Activated effector memory CD4-positive, alpha-beta T cell treated with Interleukin-2 at 50 U/mL for 16 hours (primary cell): ENCODE measurements at places on chromosomes 16 and 17.
A peak's percentile ranks its signal among the peaks of the same experiment; 100 is the strongest.

DNA sequence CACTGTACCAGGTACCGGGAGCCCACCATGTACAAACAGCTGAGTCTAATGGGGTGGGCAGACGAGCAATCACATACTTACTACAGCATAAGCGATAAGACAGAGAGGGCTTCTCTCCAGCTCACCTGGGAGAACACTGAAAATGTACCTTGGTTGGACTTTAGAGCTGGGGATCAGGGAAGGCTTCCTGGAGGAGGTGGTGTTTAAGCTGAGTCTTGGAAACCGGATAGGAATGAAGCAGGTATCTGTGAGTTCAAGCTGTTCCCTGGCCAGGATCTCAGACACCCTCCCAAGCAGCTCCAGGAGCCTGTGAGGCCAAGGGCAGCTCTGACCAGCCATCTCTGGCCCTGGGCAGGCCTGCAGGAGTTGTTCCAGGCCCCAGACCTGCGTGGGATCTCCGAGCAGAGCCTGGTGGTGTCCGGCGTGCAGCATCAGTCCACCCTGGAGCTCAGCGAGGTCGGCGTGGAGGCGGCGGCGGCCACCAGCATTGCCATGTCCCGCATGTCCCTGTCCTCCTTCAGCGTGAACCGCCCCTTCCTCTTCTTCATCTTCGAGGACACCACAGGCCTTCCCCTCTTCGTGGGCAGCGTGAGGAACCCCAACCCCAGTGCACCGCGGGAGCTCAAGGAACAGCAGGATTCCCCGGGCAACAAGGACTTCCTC, 8.0 kb upstream of the SERPINF1 start:
- DNase-seq, result no peak

DNA sequence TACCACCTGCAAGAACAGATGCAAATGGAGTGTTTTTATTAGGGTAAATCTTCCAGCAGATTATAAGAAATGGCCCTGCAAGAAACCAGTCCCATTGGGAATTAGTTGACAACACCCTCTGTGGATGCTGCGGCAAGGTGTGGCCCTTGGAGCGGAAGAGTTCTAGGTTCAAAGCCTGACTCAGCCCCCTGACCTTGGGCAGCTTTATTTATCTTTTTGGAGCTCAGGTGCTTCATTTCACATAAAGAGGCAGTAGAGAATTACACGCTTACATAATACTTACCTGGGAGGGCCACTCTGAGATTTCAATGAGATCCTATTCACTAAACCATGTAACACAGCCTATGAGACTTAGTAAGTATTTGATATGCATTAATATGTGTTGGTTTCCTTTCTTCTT, 318.2 kb upstream of the SOX9 start:
- DNase-seq, result no peak

GRCh38 chr17:19958023-19958422, 19.6 kb downstream of the AKAP10 start:
- no peak for DNase-seq

DNA sequence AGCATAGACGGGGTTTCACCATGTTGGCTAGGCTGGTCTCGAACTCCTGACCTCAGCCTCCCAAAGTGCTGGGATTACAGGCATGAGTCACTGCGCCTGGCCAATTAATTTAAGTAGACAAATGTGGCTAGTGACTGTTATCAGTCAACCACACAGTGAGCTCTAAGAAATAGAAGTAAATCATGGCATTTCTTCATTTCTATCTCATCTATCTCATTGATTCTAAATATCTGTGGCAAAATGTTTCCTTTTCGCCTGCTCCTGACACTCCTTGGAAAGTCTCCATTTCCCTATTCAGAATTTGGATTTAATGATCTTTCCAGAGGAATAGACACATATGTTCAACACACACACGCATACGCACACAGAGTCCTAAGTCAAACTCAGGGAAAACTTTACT, 81.3 kb downstream of the HIC1 start:
- DNase-seq, result no peak

GRCh38 chr16:66486773-66487579, 59.9 kb downstream of the BEAN1 start:
- DNase-seq, result no peak

DNA sequence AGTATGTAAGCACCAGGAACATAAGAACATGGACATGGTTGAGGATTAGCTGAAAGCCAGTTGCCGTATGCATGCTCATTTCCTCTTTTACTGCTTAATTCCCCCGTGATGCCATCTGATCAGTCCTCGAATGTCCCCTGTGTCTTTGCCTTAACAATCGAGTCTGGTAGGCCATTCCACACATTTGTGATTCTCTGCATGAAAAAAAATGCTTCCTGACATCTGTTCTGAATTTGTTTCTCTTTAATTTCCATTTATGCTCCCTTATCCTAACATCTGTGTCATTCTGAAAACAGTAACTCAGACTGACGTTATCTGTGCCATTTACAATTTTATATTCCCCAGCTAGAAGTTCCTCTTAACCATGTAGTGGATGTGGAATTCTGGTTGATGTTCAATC, 158.2 kb upstream of the TOX3 start:
- no peak for DNase-seq

- no peak for DNase-seq
Observed at GRCh38 chr17:62147284-62147683, 82.2 kb upstream of the MED13 start.

- DNase-seq, result peak; percentile 43
Observed at GRCh38 chr16:74700438-74701225, at the start of gene MLKL. Gene MLKL (minus strand): TSS chr16:74700862. CDS start chr16:74695757, 5,105 bp downstream.

DNA sequence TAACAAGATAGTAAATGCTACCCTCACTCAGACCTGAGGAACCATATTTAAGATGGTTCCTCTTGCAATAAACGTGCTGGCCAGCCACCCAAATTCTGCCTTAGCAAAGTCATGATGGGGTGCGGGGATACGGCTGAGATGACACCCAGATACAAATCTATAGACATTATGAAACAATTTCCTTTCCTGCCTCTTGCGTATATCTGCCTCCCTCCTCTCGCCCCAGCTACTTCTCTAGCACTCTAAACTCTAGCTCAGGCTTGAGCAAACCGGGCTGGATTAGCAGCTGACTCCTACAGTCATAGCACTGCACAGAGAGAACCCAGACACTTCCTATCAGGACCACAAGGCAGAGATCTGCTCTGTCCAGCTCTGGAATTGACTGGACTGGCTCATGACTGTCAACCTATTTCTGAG, 22.3 kb downstream of the CD300LF start:
- DNase-seq, result no peak

GRCh38 chr16:85983606-85984230, 84.8 kb downstream of the IRF8 start:
- DNase-seq, result no peak

- peak; percentile 72 for DNase-seq
Observed at GRCh38 chr17:4945176-4945943, 3.0 kb downstream of the PFN1 start.

DNA sequence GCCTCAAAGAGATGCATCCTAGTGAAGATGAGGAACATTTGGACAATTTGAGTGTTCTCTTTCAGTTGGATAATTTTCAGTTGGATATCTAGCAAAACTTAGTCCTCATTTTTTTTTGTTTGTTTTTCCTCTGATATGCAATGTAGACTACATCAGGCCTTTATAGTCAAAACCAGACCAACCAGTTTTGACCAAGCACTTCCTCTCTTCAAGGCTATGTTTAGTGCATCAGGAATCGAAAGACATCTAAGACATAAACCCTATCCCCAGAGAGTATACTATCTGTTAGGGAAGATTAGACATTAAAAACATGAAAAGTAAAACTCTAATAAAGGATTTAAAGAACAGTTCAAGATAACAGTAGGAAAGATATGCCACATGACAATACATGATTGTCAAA, 256.1 kb downstream of the IRX3 start:
- no peak for DNase-seq

GRCh38 chr17:6376931-6377361, 58.0 kb downstream of the AIPL1 start:
- no peak for DNase-seq

DNA sequence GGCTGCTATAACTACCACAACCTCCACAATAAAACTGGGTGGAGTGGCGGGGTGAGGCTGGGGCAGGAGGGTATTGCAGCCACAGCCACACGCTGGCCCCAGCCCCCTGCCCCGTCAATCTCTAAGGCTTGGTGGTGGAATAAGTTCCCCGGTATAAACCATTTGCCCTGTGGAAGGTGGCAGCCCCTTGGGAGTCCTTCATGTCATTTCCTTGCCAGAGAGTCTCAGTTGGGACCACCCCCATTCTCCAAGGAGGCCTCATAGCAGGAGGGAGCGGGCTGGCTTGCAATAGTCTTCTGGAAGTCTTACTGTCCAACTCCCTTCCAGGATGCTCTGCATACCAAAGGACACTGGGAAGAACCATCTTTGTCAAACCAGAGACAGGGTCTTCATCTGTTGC, 19.4 kb downstream of the CD300A start:
- DNase-seq, result no peak

DNA sequence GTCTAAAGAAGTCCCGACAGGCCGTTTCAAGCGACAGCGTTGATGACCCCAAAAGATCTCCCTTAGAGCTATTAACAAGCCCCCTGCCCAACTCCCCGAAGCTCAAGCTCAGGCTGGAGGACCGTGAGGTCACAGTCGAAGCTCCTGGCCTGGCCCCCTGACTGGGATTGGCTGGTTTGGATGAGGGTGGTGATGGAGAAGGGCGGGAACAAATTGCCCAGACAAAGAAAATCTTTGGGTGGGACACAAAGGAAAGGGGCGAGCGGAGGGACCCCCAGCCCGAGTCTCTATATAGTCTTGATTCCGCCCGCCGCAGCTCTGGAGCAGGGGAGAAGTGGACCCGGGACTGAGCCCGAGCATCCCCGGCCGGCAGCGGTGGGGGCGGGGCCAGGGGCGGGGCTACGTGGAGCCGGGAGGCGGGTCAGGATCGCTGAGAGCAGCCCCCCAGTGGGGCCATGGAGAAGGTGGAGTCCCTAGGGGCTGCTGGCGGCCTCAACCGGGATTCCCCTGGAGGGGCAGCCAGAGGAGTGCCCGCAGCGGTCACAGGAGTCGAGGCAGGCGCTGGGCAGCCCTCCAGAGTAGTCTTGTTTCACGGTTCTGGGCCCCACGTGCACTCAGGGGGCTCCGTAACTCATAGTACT, 982 bp upstream of the NEURL4 start:
- DNase-seq, result peak; percentile 68

DNA sequence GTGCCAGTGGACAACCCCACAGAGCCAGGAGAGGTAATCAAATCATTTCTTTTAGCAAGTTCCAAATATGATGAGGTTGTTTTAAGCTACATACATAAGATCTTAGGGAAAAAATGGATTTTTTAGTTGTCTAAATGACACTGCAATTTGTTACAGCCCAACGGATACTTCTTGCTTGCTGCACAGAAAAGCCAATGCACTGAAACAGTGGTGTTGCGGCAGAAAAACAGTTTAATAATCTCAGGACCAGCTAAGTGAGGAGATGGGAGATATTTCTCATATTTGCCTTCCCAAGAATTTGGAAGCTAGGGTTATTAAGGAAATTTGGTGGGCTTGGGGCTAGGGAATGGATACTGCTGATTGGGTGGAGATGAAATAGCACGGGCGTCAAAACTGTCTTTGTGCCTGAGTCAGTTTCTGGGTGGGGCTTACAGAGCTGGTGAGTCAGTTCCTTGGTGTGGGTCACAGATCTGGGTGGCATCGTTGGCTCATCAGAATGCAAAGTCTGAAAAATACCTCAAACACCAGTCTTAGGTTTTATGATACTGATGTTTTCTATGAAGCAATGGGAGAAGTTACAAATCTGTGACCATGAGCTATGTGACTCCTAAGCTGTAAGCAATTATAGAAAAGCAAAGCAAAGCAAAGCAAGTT, 255.4 kb downstream of the IRX3 start:
- no peak for DNase-seq

DNA sequence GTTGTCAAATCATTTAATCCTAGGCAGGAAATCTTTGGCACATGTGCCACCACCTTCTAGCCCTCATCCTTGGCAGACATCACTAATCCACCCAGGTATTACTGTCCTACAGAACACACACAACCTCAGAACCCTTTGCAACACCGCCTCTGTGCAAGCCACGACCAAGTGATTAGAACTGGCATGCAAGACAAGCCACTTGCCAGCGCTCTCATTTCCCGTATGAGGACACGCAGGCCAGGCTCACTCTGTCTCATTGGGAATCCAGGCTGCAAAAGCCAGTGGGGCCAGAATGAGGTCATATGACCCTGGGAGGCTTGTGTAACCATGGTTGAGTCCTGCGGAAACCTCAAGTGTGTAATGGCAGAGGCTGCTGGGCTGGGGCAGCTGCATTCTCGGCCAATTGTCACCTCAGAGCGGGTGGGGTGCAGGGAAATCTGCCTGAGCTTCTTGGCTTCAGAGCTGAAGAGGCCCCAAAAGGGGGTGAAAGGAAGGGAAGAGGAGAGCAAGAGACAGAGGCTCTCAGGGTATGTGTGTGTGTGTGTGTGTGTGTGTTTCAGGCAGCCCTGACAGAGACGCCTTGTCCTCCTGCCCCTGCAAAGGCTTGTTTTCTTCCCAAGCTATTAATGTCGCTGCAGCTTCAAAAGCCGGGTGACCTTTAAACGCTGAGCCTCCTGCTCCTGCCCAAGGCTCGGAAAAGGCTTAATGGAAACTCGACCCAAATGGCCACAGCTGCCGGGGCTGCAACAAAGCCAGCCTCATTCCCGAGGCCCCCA, 43.2 kb upstream of the MRPS23 start:
- DNase-seq, result no peak

- no peak for DNase-seq
Observed at GRCh38 chr17:82388922-82389283, 17.3 kb downstream of the UTS2R start.

DNA sequence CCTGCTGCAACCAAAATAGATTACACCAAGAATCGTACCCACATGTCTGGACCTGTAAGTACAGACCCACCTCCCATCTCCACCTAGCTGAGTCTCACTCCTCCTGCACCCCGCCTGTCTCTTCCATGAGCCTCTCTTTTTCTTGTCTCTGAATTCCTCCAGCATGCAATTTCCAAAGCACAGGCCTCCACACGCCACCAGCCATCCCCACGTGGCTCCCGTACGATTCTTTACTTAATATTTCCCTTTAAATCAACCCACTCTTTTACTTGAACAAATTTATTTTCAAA, 1.2 kb downstream of the RPH3AL start:
- no peak for DNase-seq

DNA sequence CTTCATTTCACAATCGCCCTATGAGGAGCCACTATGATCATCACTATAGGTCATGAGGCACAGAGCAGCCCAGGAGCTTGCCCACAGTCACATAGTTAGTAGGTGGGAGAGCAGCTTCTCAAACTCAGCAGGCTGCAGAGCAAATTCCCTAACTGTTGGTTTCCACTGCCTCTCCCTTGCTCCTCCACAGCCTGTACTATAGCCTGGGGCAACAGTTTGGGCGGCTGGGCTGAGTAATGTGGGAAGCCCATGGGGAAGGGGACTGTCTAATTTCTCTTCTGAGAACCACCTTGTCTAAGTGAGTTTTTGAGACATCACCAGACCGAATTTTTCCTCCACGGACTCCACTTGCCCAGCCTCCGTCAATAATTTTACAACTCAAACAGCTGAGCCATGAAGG, 73.4 kb upstream of the GPR139 start:
- DNase-seq, result no peak
